ENCODE measurements at places on chromosomes 12 and 14.

GRCh38 chr12:118103201-118103600, 610 bp downstream of the VSIG10 start:
- DNase-seq = peak; percentile 10

GRCh38 chr12:127431177-127431576, 835.8 kb upstream of the TMEM132C start:
- no peak for DNase-seq

DNA sequence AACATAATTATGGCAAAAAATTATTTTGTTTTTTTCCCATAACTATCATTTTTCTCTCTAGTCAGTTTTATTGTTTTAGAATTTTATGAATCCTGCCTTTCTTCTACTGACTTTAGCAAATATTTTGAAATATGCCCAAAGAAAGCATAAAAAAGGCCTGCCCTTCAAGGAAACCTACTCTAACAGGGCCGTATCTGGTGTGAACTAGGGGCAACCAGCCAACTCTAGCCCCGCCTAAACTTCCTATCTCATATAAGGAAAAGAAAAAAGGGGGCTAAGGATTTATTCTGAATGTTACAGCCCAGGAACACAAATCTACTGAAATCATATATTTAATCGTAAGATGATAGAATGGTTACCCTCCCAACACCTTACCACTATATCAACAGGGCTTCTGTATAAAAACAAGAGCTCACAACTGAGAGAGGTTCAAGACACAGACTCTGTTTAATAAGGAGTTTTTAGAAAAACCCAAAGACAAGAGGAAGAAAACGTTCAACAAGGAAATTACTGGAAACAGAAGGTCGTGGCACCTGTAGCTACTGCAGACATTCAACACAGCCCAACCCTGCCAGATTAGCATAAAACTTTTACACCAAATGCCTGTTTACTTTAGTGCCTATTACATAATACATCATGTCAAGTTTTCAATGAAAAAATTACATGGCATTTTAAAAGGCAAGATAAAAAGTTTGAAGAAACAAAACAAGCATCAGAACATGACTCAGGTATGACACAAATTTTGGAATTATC, 12.9 kb upstream of the EPYC start:
- DNase-seq = no peak

GRCh38 chr14:25488961-25489360, 439.0 kb upstream of the STXBP6 start:
- peak; percentile 41 for DNase-seq

GRCh38 chr12:75427491-75427890, 36.6 kb downstream of the GLIPR1L2 start:
- no peak for DNase-seq
